Left hindlimb (tissue), 1 donor: ENCODE measurements at places on chromosomes 4 and X.
A peak's percentile ranks its signal among the peaks of the same experiment; 100 is the strongest.

GRCh38 chr4:21544955-21545354 lies 403.6 kb downstream of the KCNIP4 start:
- DNase-seq = no peak

- DNase-seq = no peak
Measured at GRCh38 chr4:19134685-19135084, 1113.1 kb upstream of the LCORL start.

DNA sequence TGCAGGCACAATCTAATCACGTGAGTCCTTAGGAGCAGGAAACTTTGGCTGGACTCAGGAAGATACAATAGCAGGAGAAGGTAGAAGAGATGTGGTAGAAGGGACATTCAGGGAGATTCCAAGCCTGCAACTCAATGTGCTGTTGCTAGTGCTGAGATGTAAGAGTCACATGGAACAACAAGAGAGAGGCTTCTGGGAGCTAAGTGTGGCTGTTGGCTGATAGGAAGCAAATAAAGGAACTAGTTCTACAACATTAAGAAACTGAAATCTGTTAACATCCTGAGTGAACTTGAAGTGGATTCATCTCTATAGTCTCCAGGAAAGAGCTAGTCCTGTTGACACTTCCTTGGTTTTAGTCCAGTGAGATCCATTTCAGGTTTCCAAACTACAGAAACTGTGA lies 1207.4 kb downstream of the ADGRL3 start:
- DNase-seq = no peak

GRCh38 chr4:151110236-151110635 lies 10.8 kb downstream of the RPS3A start:
- DNase-seq = no peak

DNA sequence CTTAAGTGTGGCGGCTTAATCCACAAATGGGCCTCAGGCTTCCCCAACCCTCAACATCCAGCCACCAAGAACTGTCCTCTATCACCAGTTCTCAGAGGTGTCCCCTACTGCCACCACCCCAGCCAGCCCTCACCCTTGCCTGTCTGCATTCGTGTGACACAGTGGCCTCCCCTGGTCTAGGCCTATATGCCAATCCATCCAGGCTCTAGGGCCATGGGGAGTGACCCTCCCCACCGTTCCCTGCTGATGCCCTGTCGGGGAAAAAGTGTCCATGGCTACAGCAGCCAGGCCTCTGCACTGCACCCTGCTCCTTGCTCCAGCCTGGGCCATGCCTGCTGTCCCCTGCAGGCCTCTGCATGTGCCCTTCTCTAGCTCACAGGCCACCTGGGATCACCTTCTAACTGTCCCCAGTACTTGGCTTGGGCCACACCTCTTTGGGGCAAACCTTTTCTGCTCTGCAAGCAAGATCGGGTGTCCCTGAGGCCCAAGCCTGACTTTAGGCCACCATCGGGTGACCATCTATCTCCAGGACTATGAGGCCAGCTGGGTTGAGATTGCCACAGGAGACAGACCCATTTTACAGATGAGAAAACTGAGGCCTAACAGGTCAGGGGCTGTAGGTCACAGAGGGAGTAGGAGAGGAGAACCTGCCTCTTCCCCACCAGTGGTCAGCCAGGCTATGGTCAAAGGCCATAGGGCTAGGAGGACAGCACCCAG lies 75.8 kb downstream of the JAKMIP1 start:
- DNase-seq = no peak

DNA sequence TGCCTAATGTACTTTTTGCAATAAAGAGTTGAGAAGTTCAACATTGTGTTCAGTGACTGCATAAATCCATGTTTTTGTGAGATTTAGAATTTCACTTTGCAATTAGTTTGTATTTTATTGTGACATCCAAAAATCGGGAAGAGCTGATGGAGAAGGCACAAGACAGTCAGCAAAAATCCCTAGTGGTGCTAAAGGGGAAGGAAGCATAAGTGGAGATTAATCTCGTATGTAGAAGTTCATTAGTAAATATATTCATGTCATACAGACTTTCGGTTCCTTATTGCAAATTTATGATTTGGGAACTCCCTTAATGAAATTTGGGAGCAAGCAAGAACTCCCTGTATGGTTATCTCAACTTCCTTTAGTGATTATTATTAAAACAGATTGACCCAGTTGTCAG lies 57.8 kb upstream of the SLC39A8 start:
- DNase-seq = no peak

GRCh38 chr4:149409146-149409545 lies 406.5 kb downstream of the IQCM start:
- peak; percentile 29 for DNase-seq

- DNase-seq = no peak
Measured at GRCh38 chr4:101850698-101851097, 60.2 kb downstream of the BANK1 start.

- DNase-seq = peak; percentile 96
Measured at GRCh38 chr4:38663801-38664705, at the start of gene KLF3. Gene KLF3 (plus strand): TSS chr4:38664199. CDS start chr4:38680626, 16,427 bp downstream.

- DNase-seq = peak; percentile 96
Measured at GRCh38 chrX:149540131-149540620, 636 bp upstream of the EOLA1 start.

- peak; percentile 65 for DNase-seq
Measured at GRCh38 chr4:23930750-23931488, 41.1 kb upstream of the PPARGC1A start.

DNA sequence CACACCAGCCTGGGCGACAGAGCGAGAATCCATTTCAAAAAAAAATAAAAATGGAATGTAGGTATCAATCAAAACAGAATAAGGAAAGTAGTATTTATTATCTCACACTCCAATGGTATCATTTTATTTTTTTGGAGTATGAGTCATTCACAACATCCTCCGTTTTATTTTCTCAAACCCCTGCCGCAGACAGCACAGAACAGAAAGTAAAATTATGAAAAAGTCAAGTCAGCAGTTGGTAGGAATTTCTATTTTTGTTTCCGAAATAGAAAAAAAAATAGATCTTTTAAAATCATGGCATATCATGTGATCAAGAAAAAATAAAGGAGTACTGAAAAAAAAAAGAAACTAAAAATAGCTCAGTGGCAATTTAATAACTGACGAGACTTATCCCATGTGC lies 490.7 kb upstream of the TENM3 start:
- DNase-seq = no peak

- DNase-seq = no peak
Measured at GRCh38 chrX:27660878-27661277, 70.7 kb downstream of the DCAF8L2 start.

- DNase-seq = no peak
Measured at GRCh38 chr4:40719008-40719623, 30.6 kb upstream of the NSUN7 start.

DNA sequence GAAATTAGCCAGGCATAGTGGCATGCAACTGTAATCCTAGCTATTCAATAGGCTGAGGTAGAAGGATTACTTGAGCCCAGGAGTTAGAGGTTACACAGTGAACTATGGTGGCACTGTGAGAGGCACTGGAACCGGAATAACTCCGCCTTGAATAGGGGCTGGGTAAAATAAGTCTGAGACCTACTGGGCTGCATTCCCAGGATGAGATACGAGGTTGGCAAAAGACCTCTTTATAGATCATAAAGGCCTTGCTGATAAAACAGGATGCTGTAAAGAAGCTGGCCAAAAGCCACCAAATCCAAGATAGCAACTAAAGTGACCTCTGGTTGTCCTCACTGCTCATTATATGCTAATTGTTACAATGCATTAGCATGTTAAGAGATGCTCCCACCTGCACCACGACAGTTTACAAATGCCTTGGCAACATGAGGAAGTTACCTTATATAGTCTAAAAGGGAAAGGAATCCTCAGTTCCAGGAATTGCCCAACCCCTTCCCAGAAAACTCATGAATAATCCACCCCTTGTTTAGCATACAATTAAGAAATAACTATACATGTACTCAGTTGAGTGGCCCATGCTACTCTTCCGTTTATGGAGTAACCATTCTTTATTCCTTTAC lies 88.6 kb downstream of the CENPC start:
- no peak for DNase-seq

DNA sequence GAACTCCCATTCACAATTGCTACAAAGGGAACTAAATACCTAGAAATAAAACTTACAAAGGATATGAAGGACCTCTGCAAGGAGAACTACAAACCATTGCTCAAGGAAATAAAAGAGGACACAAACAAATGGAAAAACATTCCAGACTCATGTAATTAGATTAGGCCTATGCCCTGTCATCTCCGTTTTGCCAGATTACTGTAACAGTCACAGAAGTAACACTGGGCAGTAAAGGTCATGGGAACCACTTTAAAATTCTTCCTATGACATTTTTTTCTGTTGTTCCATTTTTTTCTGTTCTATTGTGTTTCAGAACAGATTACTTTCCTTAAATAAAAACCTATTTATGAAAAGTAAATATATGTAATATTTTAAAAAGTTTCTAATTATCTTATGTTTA lies 199.4 kb upstream of the CENPE start:
- no peak for DNase-seq

DNA sequence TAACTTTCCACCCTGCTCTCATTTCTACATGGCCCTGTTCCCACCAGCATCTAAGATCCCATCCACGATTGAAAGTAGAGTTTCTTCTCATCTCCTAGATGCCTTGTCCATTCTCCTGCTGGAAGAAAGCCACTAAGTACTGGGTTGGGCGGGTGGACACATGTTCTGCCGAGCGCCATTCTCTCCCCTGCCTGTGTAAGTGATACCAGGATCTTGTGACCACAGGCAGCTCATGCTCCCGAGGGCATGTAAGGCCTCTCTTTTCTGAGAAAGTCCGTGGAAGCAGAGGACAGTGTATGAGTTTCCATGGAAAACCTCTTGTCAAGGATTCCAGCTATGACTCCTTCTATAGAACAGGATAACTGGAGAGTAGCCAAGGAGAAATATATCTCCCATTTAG lies 3.3 kb upstream of the SLC25A4 start:
- no peak for DNase-seq

DNA sequence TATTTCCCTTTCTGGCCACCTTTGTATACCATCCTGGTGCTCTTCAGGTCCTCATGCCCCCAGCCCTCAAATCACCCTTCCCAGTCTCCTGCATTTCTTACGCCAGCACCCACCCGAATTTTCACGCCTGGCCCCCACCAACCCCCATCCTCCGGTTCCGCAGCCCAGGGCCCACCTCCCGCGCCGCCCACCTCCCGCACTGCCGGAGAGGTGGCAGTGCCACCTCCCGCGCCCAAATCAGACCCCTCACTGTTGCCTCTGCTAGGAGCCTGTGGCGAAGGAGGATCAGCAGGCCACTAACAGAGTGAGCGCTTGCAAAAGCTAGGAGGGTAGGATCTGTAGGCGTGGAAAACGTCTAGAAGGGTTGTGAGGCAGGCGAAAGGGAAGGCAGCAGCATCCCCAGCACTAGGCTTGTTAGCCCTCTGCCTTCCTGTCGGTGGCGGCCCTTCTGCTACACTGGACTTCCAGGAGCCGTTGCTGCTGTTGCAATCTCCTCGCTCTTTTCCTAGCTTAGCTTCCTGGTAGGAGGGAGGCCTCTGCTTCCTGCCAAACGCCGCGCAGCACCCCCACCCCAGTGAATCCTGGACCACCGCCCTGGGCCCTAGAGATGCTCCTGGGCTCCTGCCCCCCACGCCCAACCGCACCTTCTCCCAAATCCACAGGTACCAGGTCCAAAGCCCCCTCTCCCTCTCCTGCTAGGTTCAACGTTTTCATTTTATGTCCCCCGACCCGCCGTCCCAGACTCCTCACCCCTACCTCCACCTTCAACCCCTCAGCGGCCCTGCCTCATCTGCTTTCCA lies 51.0 kb downstream of the SPIN2B start:
- no peak for DNase-seq

DNA sequence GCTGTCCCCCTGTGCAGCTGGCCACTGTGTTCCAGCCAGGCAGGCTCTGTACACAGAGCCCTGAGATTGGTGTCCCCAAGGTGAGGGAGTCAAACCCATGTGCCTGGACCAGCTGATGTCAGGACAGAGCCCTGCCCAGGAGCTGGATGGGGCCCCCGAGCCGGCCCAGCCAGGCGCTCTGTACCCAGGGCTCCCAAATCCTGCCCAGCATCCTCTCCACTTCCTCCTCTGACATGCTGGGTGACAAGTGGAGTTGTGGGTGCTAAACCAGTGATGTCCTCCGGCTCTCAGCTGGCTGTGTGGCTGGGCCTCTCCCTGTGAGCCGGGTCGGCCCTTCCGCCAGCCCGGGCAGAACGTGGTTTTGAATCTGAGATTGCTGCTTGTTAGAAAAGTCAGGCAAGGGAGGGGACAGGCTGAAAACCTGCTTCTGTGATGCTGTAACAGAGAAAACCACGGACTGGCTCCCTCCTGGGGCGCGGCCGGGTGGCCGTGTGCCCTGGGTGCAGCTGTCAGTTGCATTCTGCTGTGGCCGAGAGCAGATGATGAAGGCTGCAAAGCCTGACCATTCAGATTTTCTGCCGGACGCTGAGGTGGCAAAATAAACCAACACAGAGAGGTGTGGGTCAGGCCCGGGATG lies 7.9 kb upstream of the CPLX1 start:
- no peak for DNase-seq

DNA sequence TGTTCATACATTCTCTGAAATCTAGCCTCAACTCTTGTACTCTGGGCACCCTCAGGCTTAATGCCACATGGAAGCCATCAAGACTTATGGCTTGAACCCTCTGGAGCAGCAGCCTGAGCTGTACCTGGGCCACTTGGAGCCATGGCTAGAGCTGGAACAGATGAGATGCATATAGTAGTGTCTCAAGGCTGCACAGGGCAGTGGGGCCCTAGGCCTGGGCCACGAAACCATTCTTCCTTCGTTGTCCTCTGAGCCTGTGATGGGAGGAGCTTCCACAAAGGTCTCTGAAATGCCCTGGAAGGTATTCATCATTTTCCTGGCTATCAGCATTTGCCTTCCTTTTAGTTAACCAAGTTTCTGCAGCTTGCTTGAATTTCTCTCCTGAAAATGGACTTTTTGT lies 1427.2 kb upstream of the PCDH10 start:
- DNase-seq = no peak

- DNase-seq = no peak
Measured at GRCh38 chr4:2958446-2958845, 4.8 kb downstream of the NOP14 start.

- DNase-seq = no peak
Measured at GRCh38 chrX:24990535-24990934, 25.2 kb downstream of the ARX start.

- no peak for DNase-seq
Measured at GRCh38 chr4:125693228-125693627, 378.5 kb downstream of the FAT4 start.

- DNase-seq = no peak
Measured at GRCh38 chrX:109749207-109749606, 16.1 kb upstream of the ACSL4 start.

DNA sequence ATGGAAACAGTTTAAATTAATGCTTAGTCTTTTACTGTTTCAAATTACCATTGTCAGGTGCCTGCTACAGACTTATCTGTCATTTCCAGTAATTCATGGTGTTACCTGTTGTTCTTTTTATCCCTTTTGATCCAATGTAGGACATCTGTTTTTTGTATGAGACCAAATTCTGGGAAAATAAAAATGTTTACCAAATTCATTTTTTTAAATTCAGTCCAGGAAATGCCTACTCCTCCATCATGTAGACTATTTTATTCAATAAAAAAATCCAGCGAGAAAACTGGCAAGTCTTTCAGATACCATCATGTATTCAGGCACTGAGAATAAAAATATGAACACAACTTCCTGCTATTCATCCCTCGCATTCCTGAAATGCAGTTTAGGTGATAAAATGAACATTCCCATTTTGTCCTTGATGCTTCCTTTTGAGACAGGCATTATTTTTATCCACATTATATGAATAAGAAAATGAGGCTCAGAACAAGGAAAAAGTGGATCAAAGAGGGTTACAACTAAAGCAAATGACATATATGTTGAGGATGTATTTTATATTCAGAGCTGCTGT lies 584.2 kb downstream of the SPRY1 start:
- no peak for DNase-seq
